ENCODE measurements at places on chromosomes 5 and 9.

- no peak for DNase-seq
These were observed 295.9 kb upstream of the ZNF608 start for GRCh38 chr5:125042261-125042890.

DNA sequence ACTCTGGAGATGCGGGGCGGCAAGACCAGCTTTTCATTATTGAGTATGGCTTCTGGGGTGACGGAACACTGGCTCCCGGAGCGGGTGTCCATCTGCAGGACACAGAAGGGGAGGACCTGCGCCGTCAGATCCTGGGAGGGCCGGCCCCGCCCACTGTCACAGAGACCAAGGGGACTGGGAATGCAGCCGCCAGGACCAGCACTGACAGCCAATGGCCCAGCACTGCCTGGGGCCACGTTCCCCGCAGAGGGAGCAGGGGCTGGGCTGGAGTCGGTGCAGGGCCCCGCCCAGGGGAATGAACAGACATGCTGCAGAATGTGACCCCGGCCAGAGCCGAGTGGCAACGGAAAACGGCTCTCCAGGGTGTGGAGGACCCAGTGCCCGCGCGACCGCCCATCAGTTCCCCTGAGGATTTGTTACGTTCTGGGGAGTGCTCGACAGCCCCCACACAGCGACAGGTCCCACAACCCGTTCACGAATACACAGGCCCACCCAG is at the start of gene ZDHHC11:
ZDHHC11 (minus strand) TSS at position 476 of the 496 bp plus-strand sequence; CDS start at position 92, 384 bp downstream.
- no peak for DNase-seq

GRCh38 chr5:50800410-50800809 is 134.0 kb downstream of the PARP8 start:
- DNase-seq: no peak

GRCh38 chr5:175384724-175385552 is 59.0 kb downstream of the DRD1 start:
- DNase-seq: no peak

- DNase-seq: no peak
These were observed 78.3 kb upstream of the SEMA6A start for GRCh38 chr5:116652903-116653302.

DNA sequence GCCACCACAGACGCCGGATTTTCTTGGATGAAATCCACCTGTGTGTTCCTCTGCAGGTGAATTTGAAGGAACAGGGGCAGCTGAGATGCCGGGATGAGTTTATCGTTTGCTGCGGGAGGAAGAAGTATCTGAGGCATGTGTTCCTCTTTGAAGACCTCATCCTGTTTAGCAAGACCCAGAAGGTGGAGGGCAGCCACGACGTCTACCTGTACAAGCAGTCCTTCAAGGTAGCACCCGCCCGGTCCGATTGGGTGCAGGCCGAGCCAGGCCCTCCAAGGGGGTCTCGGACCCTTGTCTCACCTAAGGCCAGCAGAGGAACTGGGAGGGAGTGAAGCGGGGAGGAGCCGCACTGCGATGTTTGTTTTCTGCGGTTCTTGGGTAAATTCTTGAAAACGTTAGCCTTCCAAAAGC is 18.4 kb upstream of the LRRC14B start:
- DNase-seq: no peak

- peak; percentile 3 for DNase-seq
These were observed 376.0 kb upstream of the PAPPA start for GRCh38 chr9:115777610-115778009.

DNA sequence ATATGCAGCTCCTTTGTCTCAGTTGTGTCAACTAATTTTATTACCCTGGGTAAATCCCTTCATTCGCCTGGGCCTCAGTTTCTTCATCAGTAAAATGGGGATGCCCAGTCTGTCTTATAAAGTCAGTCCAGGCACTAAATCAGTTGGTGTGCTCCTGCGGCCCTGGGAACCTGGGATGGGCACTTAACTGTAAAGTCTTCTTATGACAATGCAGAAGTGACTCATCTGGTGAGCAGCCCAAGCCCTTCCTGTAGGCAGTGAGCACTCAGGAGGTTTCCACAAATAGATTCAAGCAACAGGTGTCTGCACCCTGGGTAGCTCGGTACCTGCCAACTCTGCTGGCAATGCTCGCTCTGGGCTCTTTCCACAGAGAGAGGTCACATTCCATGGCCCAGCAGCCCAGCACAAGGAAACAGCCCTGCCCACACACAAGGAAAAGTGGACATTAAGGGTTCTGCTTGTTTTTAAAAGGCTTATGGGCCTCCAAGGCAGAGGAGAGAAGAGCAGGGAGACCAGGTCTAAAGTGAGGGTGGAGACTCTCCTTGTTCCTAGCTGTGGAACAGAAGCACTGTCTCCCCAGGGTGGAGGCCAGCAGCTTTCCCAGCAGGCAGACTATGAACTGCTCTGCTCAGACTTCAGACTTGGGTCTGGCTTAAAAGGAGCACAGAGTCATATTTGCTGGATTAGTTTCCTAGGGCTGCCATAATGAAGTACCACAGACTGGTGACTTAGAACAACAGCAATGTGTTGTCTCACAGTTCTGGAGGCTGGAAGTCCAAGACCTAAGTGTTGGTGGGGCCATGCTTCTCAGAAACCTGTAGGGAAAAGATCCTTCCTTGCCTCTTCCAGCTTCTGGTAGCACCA is 89.7 kb upstream of the ADRA1B start:
- DNase-seq: no peak

GRCh38 chr5:8349855-8350254 is 480.9 kb downstream of the MTRR start:
- no peak for DNase-seq

DNA sequence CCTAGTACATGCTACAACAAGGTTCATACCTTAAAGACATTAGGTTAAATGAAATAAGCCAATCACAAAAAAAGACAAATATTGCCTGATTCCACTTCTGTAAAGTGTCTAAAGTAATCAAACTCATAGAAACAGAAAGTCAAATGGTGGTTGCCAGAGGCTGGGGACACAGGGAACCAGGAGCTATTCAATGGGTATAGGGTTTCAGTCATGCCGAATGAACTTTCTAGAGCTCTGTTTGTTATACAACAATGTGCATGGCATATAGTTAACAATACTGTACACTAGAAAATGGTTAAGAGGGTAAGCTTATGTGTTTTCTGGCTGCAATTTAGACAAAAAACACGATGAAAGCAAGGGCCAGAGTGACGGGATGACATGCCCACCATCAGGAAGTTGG is 70.8 kb upstream of the EGFLAM start:
- no peak for DNase-seq

DNA sequence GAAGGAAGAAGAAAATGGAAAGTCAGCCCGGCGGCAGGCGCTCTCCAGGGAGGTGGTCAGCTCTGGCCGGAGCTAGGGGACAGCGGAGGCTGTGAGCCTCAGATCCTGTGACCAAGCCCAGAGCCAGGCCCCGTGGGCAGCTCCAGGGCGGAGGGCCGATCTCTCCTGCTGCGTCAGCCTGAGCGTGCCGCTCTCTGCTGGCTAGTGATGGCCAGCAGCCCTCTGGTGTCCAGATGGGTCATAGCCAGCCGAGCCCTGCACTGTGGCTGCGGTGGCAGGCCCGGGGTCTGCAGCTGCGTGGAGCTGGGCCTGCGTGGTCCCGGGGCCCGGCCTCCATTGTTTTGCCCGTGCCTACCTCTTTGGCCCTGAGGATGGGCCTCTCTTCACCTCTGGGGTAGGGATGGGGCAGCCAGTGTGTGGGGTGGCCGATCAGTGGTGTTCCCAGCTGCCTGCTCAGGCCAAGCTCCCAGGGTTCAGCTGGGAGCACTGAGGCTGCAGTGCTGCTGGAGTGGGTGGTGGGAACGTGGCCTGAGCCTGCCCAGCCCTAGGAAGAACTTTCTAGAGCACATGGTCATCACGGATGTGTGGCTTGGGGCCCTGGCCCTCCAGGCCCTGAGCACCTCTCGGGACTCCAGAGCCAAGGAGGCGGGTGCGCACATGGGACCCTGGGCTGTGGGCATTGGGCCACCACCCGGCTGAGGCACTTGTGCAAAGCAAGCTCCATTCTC is 17.1 kb upstream of the NRARP start:
- DNase-seq: no peak

DNA sequence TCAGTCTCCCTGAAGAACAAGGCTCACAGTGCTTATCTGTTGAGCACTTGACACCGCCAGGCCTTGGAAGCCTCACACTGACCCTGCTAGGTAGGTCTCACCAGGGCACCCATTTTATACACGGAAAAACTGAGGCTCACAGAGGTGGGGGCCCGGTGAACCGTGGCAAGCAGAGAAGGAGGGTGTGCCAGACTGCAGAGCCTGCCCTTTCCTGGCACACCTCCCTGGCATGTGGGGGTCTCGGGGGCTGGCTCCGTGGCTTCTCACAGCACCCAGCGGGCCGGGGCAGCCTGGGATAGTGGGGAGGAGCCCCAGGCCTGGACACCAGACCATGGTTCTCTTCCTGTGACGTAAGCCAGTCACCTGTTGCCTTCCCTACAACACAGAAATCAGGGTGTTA is 53.7 kb upstream of the IER5L start:
- no peak for DNase-seq

DNA sequence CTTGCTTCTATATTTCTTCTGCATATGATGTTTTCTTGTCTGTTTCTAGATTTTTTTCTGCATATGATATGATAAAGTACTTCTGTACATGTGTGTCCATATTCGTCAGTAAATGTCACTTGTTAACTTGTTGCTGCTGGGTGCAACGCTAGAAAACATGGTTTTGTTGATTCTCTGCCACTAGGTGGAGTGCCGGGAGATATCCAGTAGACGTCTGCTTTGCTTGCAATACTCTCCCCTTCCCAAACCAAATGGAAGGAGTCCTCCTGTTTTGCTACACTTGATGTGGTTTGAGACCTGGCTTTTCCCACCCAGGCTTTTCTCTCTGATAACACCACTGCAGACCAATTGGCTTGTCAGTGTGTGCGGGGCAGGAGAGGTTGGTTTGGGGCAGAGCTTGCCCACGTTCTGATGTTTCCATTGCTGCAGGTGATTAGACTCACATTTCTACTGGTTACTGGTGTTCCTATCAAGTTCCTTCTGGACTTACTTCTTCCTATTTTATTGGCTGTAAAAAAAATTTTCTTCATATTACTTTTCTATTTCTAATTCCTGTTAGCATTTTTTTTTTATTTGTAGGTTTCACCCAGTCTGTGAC is 900.0 kb upstream of the CDH10 start:
- DNase-seq: no peak

DNA sequence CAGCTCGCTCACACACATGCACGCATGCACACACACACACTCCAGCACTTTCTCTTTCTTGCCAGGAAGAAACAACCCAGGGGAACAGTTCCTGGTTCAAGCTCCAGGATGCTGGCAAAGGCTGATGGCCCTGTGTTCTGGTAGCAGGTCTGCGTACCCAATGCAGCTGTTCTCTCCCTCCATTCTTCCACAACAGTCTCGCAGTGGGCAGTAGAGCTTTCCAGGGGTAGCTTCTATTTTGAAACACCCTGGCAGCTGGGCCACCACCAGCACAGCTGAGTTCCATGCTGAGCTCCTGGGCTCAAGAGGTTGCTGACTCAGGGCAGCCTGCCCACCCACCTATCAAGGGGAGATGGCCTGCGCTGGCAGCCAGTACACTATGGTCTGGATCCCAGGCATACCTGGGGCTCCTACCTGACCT is 4.7 kb downstream of the VDAC1 start:
- no peak for DNase-seq

DNA sequence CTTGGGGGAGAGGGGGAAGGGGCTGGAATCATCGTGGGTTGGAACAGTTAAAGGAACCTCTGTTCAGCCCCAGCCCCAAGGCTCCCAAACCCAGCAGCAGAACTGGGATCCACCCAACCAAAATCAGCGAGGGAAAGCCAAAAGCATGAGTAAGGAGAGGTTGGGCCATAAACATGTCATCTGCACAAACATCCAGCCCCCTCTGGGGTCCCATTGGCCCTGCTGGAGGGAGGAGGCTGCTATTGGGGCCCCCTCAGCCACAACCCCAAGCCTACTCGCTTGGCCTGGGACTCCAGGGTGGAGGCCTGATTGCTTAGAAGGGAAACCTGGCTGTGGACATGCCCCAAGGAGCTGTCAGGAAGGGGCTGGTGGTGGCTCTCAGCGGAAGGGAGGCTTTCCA is 154.9 kb downstream of the FGF18 start:
- DNase-seq: no peak

DNA sequence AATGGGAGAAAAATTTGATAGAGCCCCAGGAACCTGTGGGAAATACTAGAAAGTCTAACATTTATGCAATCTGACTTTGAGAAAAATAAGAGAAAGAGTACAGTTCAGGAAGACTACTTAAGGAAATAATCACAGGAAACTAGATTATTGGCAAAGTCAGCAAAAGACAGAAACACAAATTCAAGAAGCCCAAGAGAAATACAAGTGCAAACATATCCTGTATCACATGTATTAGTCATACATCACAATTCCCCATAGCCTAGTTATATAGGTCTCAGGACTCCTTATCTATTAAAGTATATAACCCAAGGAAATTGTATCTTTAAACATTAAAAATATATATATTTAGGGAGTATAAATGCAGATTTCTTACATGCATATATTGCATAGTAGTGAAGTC is 100.8 kb downstream of the HOMER1 start:
- DNase-seq: no peak

GRCh38 chr5:106600803-106601202 is 1069.9 kb downstream of the EFNA5 start:
- no peak for DNase-seq

GRCh38 chr9:90333226-90333625 is 309.4 kb downstream of the DIRAS2 start:
- no peak for DNase-seq

- DNase-seq: peak; percentile 75
These were observed at the start of gene ELL2 for GRCh38 chr5:95961617-95962474. Gene ELL2, minus strand, starts transcription at chr5:95961851. Its CDS starts 130 bp downstream, at chr5:95961721.

DNA sequence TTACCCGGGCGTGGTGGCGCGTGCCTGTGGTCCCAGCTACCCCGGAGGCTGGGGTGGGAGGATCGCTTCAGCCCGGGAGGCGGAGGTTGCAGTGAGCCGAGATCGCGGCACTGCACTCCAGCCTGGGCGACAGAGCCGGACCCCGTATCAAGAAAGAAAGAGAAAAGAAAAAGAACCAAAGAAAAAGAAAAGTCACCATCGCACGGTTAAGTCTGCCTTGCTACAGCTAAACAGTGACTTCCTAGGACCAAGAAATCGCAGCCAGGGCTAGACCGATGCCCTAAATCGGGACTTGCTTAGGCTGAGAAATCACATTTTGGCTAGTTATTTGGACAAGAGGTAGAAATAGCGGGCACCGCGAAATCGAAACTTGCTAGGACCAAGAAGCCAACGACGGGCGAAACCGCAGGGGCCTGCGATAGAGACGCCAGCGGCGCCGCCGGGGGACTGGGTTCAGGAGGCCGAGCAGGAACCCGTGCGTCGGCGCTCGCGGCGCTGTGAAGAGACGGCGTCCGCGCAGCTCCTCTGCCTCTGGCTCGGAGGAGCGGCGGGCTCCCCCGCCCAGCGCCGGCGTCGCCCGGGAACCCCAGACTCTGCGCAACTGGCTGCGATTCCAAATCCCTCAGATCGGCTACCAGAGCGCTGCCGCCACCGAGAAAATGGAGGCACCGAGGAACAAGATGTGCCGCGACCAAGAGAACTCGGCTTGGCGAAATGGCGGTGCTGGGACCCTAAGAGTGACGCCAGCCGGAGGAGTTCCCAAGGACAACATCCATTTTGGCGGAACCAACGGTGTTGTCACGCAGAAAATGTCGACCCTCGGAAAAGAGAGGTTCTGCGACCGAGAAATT is 26.1 kb upstream of the ANXA2R start:
- no peak for DNase-seq
